NCI-H1417 treated with DMSO at 0.1 percent for 48 hours (cell line): ENCODE measurements at places on chromosomes 6 and 20.

DNA sequence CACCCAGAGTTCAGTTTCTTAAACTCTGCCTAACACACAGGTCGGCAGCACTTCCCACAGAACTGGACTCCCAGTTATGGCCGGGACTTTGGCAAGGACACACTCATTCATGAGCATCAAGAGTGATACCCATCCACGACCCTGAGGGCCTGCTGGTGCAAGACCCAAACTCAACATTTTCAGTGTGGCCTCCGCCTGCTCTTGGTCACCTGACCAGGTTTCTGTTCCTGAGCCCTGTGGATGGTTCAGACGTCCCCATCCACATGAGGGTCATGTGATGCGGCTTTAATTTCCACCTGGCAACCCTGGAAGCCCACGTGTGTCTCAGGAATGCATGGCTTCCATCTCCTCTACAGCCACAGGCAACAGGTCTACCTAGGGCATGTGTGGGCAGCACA is 245.3 kb downstream of the DLL1 start:
- no peak for DNase-seq

- no peak for DNase-seq
These were observed 67.9 kb upstream of the RNF24 start for GRCh38 chr20:4083098-4083865.

DNA sequence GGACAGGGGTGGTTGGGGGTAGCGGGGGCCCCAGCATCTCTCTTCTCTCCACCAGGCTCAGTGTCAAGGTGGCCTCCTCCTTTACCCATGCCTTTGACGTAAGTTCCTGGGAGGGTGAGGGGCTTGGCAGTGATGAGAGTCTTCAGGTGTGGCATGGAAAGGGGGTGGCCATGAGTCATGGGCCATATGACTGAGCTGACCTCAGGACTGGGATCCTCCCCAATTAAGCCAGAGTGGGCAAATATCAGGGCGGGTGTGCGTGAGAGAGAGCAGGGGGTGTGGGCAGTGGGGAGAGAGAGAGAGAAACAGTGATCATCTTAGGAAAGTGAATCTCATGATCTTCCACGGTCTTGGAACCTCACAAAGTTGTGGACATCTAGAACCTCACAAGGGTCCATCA is 8.2 kb upstream of the BPIFB4 start:
- DNase-seq: no peak

DNA sequence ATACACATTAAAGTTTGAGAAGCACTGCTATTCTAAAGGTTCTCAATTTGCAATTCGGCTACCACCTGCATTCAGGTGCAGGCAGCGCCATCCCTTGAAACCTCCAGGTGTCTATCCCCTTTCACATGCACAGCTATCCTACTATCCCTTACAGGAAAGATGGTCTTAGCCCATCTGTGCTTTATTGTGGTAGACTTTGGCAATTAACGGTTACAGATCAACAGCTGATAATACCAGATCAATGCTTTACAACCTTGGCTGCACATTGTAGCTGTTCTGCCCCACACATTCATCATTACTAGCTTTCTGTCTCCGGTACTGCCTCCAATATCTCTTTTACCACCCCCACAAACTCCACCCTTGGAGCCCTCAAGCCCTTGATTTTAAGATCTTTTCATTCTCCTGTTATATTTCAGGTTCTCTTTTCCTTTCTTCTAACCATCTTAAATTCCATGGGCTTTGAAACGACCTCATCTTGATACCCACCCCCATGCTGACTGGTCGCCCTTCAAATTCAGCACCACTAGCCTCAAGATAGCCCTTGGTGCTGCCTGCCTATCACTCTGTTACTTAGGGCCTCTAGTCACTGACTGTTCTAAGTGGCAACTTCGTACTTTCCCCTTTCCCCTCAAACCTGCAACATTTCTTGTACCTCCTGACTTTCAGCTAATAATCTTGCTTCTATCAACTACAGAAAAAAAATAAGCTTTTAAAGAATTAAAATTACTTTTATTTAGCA is 50.8 kb downstream of the SPTLC3 start:
- no peak for DNase-seq

DNA sequence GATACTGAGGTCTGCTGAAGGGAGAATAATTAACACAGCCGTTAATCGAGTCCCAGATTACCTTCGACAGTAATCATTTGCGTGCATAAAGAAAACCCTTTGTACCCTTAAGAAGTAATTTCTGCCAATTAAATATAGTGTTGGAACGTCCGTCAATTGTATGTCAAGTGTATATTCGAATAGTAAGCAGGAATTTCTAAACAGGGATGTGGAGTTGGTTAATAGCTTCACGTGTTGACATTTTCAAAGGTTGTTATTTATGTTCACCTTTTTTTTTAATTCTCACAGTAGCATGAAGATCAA is 798 bp upstream of the SNAP91 start:
- DNase-seq: no peak

- DNase-seq: no peak
These were observed 2.0 kb upstream of the PLCG1 start for GRCh38 chr20:41135187-41135887.

GRCh38 chr6:168700880-168701279 is 259.9 kb downstream of the SMOC2 start:
- DNase-seq: no peak

DNA sequence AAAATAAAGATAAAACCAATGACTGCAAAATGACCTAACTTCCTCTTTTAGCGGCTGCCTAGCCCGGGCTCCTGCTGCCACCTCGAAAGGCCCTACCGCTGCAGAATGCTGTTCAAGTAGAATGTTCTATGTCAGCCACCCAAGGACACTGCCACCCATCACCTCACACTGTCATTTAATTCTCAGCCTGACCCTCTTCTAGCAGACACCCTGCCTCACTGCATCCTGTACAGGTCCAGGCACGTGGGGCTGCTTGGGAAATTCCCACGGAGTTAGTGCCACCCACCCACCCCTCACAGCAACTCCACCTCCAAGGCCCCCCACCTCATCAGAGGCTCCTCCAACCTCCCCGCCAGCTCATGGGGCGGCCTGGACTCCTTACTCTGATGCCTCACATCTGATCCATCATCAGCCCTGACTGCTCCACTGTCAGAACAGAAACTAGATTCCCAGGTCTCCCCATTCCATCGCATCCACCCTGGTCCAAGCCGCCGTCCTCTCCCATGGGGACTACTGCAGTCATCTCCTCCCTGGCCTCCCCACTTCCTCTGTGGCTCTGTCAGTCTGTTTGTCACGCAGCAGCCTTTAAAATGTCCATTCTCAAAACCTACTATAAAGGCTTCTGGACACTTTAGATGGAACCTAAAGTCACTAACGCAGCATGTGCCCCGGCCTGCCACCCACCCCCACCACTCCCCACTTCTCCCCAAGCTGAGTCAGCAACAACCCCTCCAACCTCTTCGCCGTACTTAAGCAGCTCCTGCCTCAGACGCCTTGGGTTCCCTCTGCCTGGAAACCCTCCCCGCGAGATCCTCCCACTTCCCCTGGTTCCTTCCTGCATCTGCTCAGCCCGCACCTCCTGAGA is 17.0 kb downstream of the NFATC2 start:
- no peak for DNase-seq

DNA sequence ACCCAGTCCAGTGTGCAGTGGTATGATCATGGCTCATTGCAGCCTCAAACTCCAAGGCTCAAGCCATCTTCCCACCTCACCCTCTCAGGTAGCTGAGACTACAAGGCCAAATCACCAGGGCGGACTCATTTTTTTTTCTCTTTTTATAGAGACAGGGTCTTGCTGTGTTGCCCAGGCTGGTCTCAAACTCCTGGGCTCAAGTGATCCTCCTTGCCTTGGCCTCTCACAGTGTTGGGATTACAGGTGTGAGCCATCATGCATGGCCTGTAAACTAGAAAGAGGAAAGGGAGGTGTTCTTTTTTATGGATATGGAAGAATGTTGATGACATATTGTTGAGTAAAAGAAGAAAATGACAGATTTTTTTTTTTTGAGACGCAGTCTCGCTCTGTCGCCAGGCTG is 5.1 kb upstream of the BEND3 start:
- no peak for DNase-seq

- DNase-seq: no peak
These were observed 48.5 kb upstream of the SIRPG start for GRCh38 chr20:1706079-1706478.

DNA sequence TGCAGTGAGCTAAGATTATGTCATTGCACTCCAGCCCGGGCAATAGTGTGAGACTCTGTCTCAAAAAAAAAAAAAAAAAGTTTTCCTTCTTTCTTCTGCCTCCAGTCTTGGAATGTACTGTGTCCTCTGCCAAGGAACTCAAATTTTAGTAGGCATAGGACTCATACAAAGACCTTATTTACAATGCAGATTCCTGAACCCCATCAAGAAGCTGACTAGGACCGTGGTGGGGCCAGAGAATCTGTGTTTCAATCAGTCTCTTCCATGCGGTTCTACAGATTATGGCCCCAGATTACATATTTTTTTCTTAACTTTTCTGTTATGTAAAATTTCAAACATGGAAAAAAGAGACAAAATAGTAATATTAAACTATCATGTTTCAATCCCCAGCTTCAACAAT is 29.8 kb upstream of the PIM1 start:
- DNase-seq: no peak

DNA sequence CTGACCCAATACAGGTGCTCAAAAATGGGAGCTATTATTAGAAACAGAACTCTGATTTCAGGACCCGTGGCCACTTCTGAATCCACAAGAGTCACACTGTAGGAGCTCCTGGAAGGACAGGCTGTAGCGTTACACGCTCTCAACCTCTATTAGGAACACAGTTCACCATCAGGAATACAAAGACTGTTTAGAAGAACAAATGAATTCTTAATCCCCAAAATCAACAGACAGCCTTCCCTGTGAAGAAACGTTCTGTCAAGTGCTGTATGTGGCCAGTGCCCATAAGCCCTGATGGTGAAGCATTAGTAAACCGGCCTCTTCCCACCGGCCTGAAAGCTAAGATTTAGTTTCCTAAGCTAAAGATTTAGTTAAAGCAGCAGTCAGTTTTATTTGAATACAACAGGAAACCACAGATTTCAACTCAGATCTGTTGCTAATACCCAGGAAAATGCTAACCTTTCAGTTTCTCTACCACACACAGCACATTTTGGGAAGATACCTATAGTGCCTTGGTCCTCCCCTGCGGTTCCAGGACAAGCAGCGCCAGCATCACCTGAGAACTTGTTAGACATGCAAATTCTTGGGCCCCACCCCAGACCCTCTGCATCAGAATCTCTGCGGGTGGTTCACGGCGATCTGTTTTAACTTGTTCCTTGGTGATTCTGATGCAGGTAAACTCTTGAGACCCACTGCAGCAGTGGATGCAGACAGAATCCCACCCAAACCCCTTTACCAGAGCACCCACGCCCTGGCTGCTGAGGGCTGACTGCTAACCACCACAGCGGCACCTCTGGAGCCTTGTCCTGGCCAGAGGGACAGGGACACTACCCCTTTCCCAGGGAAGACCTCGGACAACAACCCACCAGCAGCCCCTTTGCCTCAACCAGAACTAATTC is 33.4 kb downstream of the MTRES1 start:
- DNase-seq: no peak

GRCh38 chr6:5403609-5404008 is 142.3 kb downstream of the FARS2 start:
- DNase-seq: no peak

- no peak for DNase-seq
These were observed 400.3 kb upstream of the SASH1 start for GRCh38 chr6:147942363-147942762.

- DNase-seq: no peak
These were observed 22.7 kb downstream of the COL12A1 start for GRCh38 chr6:75183099-75183541.

DNA sequence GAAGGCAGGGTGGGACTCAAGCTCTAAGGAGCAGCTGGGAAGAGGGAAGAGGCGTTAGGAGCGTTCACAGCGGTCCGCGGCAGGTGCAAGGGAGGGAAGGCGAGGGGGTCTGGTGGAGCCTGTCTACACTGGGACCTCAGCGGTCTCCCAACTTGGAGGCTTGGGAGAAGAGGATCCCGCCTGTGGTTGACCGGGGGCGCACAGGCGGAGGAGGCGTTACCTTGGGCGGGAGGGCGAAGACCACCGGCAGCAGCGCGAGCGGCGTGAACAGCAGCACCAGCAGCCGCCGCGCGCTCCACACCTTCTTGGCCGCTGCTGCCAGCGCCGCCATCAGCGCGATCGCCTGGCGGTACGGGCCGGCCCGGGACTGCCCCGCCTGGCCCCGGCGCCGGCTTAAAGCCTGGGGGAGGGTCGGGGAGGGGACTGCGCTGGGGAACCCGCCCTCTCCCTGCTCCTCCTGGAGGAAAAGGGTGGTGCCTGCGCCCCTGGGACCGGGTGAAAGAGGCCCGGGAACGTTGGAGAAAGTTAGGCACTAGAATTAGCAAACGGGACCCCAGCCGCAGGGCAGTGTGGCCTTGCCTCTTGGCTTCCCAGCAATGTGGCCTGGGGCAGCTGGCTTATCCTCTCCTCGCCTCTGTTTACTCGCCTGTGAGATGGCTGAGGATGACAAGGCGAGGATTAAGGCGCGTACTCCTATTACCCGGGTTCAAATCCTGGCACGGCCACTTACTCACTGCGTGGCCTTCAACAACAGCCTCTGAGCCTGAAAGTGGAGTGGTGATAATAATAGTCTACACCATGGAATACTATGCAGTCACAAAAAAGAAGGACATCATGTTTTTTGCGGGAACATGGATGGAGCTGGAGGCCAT is at the start of gene SLC13A3:
Gene SLC13A3, minus strand, starts transcription at position 369 of the 872 bp plus-strand sequence. Its CDS starts 38 bp downstream, at position 331.
- DNase-seq: no peak

DNA sequence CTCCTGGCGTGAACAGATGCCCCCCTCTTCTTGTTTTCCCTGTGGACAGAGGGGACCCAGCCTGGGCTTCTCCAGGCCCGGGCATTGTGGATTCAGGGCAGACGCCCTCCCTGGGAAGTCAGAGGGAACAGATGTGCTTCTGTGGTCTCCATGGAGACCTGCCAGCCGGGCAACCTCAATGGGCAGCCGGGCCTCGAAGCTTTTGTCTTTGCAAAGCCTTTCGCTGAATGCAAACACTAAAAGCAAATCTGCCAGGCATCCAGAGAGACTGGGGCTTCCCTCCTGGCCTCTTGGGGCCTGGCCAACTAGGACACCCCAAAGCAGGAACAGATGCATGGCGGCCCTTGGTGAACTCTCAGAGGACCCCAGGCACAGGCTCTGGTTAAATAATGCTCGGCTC is 370.0 kb upstream of the SULF2 start:
- no peak for DNase-seq

DNA sequence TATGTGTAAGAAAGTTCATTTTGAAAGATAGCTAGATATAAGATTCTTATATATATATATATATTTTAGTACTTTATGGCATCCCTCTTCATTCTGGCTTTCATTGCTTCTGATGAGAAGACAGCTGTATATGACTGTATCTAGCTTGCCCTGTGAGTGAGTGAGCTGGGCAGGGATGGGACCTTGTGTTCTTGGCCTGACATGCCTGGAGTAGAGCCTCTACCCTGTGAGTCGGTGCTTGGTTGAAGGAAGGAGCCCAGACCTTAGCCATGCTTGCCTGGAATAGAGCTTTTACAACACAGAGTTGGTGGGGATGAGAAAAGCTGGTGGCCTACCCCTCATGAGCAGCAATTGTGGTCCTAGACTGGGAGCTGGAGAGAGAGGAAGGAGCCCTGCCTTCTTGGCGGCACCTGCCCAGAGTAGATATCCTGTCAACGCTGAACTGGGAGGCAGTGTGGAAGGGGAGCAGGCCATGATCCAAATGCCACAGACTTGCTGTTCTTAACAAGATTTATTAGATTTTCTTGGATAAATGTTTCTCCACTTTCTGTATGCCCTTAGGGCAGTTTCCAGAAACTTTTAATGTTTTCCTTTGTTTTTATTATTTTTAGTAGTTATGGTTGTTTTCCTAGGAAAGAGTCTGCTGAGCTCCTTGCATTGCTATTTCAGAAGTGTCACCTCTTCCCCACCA is 31.6 kb downstream of the FIG4 start:
- no peak for DNase-seq
